ENCODE measurements at places on chromosomes 7 and 10. TPM values are rescaled to one million over a fixed set of nuclear protein-coding genes. Genes with fewer than 3 reads are reported as not detected.

BMPER gene
- not detected for total RNA-seq

COL1A2 gene
- total RNA-seq = not detected

WDR11 gene
- total RNA-seq = 32.2 TPM

CYP2E1 gene
- total RNA-seq = 1.7 TPM

PIP gene
- not detected for total RNA-seq

TMEM139 gene
- total RNA-seq = 49.3 TPM

NME8 gene
- total RNA-seq = not detected

PDGFA gene
- 6.4 TPM for total RNA-seq

SPDYE6 gene
- total RNA-seq = not detected

PRKCQ gene
- 0.73 TPM for total RNA-seq

ABLIM1 gene
- 89.4 TPM for total RNA-seq

SLC26A5 gene
- not detected for total RNA-seq

LIPM gene
- total RNA-seq = not detected

IQUB gene
- total RNA-seq = 0.21 TPM

UTF1 gene
- total RNA-seq = not detected

CAPZA2 gene
- total RNA-seq = 209 TPM

SCART1 gene
- total RNA-seq = 2.2 TPM

CPA5 gene
- total RNA-seq = not detected

C10orf105 gene
- not detected for total RNA-seq

IPMK gene
- total RNA-seq = 10.7 TPM

SNCG gene
- 7.2 TPM for total RNA-seq

ADGRA1 gene
- total RNA-seq = not detected

VPS41 gene
- total RNA-seq = 249 TPM

GRID2IP gene
- total RNA-seq = 1.4 TPM

GIMAP4 gene
- total RNA-seq = not detected

TMEM270 gene
- total RNA-seq = 0.59 TPM

LLCFC1 gene
- total RNA-seq = not detected

PALD1 gene
- total RNA-seq = 0.38 TPM

NOS3 gene
- 1.1 TPM for total RNA-seq

INMT gene
- total RNA-seq = not detected

ACSM6 gene
- total RNA-seq = not detected

TMEM140 gene
- total RNA-seq = 4.2 TPM

MINDY3 gene
- total RNA-seq = 16.5 TPM

PRRT4 gene
- total RNA-seq = not detected

C10orf143 gene
- 0.78 TPM for total RNA-seq

TFPI2 gene
- 218 TPM for total RNA-seq

NHLRC2 gene
- 20.2 TPM for total RNA-seq

OR2A42 gene
- not detected for total RNA-seq

HHEX gene
- total RNA-seq = 91.5 TPM

LRIT1 gene
- total RNA-seq = not detected

BCAP29 gene
- 17.6 TPM for total RNA-seq

PRSS37 gene
- not detected for total RNA-seq

DPYSL4 gene
- not detected for total RNA-seq

MCM7 gene
- total RNA-seq = 125 TPM

LIPJ gene
- total RNA-seq = not detected
